ENCODE measurements at places on chromosomes 13 and 19.

GRCh38 chr13:110592665-110593064 is 22.7 kb upstream of the NAXD start:
- no peaks in the 10 kb centered on the region for H3K27me3 ChIP-seq
- no peak overlapping the region for H3K4me3 ChIP-seq
- H3K36me3 ChIP-seq, result no peaks in the 10 kb centered on the region
- H3K27ac ChIP-seq, result no peak overlapping the region
- H3K4me1 ChIP-seq, result peaks cover 12% of the 10 kb centered on the region

DNA sequence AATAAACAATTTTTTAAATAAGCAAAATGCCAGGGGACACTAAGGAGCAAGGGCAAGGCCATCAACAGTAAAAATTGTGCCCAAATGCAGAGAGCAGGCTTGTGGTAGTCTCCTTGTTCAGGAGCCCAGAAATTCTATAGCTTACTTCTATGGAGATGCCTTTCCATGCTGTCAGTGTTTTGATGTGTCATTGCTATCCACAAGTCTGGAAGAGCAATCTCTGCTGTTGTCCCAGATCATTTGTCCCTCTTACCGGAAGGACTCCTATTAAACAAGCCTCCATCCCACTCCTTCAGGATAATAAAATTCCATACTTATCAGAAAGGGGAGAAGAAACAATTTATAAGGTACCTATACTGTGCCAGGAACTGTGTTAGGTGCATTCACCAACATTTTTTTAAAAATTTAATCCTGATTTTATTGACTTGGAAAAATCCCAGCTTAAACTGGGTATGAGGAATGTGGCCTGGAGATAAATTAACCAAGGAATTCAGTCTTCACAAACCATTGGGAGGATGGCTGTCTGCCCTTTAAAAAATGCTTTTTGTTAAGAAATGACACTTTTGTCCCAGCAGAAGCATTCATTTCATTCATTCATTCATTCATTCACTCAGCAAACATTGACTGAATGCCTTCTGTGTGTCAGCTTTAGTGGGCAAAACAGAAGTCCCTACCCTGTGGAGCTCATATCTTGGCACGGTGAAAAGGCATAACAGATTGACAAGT is 26.8 kb upstream of the CYSLTR2 start:
- H3K27ac ChIP-seq, result no peak overlapping the region
- no peaks in the 10 kb centered on the region for H3K27me3 ChIP-seq
- H3K4me1 ChIP-seq, result no peaks in the 10 kb centered on the region
- H3K4me3 ChIP-seq, result no peak overlapping the region
- DNase-seq, result no peak

GRCh38 chr13:40758811-40759210 is 12.2 kb downstream of the MRPS31 start:
- H3K27me3 ChIP-seq, result no peaks in the 10 kb centered on the region
- H3K36me3 ChIP-seq, result peaks cover 49% of the 10 kb centered on the region
- DNase-seq, result no peak
- H3K27ac ChIP-seq, result no peak overlapping the region
- H3K4me1 ChIP-seq, result no peaks in the 10 kb centered on the region
- no peak overlapping the region for H3K4me3 ChIP-seq

DNA sequence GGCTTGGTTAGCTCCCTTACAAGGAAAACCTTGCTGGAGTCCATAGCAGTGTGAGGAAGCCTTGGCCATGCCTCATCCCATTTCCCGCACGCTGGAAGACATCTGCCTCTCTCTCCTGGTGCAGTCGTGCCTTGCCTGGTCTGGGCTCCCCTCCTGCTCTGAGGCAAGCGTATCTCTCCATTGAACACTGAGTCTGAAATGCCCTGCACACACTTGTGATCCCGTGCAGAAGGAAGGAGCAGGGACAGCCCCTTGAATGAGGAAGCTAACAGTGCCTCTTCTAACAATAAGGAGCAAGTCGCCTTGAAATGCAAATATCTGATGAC is 407 bp upstream of the ZNF440 start:
- H3K27me3 ChIP-seq, result no peaks in the 10 kb centered on the region
- H3K4me3 ChIP-seq, result peak overlapping the region; percentile 92
- no peak for DNase-seq
- peaks cover 10% of the 10 kb centered on the region for H3K36me3 ChIP-seq
- H3K27ac ChIP-seq, result peak overlapping the region; percentile 42

GRCh38 chr13:30125422-30126073 is 181.8 kb downstream of the KATNAL1 start:
- H3K27me3 ChIP-seq, result no peaks in the 10 kb centered on the region
- H3K27ac ChIP-seq, result no peak overlapping the region
- no peaks in the 10 kb centered on the region for H3K4me1 ChIP-seq
- no peak overlapping the region for H3K4me3 ChIP-seq
- no peaks in the 10 kb centered on the region for H3K36me3 ChIP-seq

DNA sequence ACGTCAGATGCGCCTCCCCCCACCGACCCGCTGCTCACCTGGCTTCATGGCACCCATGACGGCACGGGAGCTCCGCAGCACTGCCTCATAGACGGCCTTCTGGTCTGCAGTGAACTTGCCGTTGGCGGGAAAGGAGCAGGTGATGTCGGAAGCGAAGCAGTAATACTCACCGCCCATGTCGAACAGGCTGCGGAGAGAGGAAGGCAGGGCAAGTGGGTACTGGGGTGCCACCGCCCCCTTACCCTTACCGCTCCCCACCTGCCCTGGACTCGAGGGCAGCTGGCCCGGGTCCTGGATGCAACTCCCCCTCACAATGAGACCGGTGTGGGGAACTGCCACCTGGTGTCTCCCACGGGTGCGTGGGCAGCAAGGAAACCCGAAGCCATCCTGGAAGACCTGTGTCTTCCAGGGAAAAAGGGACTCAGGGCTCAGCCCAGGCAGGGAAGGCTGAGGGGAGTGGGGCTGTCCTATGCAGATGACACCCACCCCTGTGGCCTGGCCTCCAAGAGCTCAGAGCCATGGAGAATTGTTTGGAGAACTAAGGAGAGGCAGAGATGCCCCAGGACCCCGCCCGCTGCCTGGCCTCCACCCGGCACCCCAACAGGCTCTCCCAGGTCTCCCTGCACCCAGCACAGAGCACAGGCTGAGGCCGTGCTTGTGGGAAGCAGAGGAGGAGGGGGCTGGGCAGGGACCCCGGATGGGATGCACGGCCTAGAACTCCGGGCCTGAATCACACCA is 28.3 kb downstream of the CEBPG start:
- DNase-seq, result no peak
- H3K4me1 ChIP-seq, result peaks cover 7% of the 10 kb centered on the region
- no peak overlapping the region for H3K27ac ChIP-seq
- H3K36me3 ChIP-seq, result no peaks in the 10 kb centered on the region
- H3K4me3 ChIP-seq, result no peak overlapping the region

- H3K4me3 ChIP-seq, result no peak overlapping the region
- no peak for DNase-seq
- no peak overlapping the region for H3K27ac ChIP-seq
- no peaks in the 10 kb centered on the region for H3K36me3 ChIP-seq
- no peaks in the 10 kb centered on the region for H3K4me1 ChIP-seq
- H3K27me3 ChIP-seq, result peaks cover 10% of the 10 kb centered on the region
Measured at GRCh38 chr13:76820759-76821158, 65.4 kb downstream of the KCTD12 start.

- no peaks in the 10 kb centered on the region for H3K4me1 ChIP-seq
- H3K36me3 ChIP-seq, result no peaks in the 10 kb centered on the region
- no peak for DNase-seq
- H3K4me3 ChIP-seq, result no peak overlapping the region
- no peak overlapping the region for H3K27ac ChIP-seq
- H3K27me3 ChIP-seq, result no peaks in the 10 kb centered on the region
Measured at GRCh38 chr19:31586282-31586681, 237.0 kb upstream of the TSHZ3 start.

- no peaks in the 10 kb centered on the region for H3K4me1 ChIP-seq
- no peak overlapping the region for H3K27ac ChIP-seq
- no peak for DNase-seq
Measured at GRCh38 chr13:36806102-36806501, 12.9 kb upstream of the RFXAP start.

- H3K4me3 ChIP-seq, result no peak overlapping the region
- no peak overlapping the region for H3K27ac ChIP-seq
- DNase-seq, result no peak
- H3K4me1 ChIP-seq, result peaks cover 4% of the 10 kb centered on the region
Measured at GRCh38 chr13:35649162-35649561, 172.7 kb upstream of the MAB21L1 start.

DNA sequence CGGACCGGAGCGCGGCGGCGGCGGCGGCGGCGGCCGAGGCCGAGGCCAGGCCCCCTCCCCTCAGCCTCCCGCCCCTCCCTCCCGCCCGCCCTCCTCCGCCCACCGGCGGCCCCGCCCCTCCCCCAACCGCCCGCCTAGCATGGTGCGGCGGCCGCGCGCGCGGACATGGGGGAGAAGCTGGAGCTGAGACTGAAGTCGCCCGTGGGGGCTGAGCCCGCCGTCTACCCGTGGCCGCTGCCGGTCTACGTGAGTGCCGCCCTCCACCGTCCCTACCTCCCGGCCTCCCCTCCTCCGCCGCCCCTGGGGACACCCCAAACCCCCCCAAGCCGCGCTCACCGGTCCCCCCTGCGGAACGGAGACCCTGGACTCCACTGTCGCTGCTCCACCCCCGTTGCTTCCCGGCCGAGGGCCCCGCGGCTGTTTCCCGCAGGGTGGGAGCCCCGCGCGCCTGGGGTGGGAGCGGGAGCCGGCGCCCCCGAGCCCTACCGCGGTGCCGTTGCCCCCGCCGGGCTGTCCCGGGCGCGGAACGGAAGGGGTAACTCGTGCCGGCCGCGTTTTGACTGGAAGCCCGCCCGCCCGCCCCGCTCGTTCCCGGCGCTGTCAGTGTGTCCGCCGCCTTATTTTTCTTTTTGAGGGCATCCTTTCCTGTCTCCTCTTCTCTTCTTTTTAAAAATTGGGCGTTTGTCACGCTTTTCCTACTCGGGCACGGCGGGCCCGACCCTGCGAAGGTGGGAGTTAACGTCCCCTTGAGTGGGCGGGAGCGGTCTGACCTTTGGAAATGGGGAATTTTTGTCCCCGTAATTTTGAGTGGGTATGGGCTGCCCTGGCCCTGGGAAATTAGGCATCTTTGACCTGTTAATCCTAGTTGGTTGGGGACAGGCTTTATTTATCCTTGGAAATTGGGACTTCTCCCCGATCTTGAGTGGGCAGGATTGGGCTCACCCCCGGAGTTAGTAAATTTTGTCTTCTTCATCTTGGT is 576 bp downstream of the DOT1L start:
- H3K36me3 ChIP-seq, result no peaks in the 10 kb centered on the region
- peak overlapping the region; percentile 81 for H3K27ac ChIP-seq
- no peaks in the 10 kb centered on the region for H3K4me1 ChIP-seq

- H3K4me3 ChIP-seq, result no peak overlapping the region
- peaks cover 7% of the 10 kb centered on the region for H3K27me3 ChIP-seq
- no peaks in the 10 kb centered on the region for H3K36me3 ChIP-seq
- H3K27ac ChIP-seq, result no peak overlapping the region
Measured at GRCh38 chr19:14686411-14686810, 3.4 kb upstream of the ZNF333 start.

DNA sequence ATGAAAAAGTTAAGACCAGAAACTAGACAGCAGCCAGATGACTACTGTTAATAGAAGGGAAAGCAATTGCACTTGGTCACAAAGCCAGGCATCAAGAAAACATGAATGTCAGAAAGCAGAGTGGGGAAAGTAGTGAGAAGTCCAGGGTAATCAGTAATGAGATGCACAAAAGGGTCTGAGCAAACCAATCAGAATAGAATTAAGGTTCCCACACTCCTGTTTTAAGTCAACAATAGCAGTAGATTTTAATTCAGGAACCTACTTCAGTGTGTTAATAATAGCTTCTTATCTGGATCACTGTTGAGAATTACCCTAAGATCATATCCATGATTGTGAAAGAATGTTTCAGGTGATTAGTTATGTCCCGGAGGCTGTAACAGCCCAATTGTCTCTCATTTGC is 72.6 kb upstream of the KLF5 start:
- no peak for DNase-seq
- H3K27ac ChIP-seq, result no peak overlapping the region
- no peaks in the 10 kb centered on the region for H3K36me3 ChIP-seq

GRCh38 chr19:10219678-10220077 is 11.5 kb downstream of the S1PR2 start:
- no peak overlapping the region for H3K27ac ChIP-seq
- no peak overlapping the region for H3K4me3 ChIP-seq
- DNase-seq, result peak; percentile 83
- H3K27me3 ChIP-seq, result no peaks in the 10 kb centered on the region
- no peaks in the 10 kb centered on the region for H3K36me3 ChIP-seq

All from endodermal cell (in vitro differentiated cells).